Stimulated activated memory B cell treated with anti-CD40 and anti-IgM and Interleukin-4, amounts not matched to agents 10 μg/mL and 1 μg/mL and 100 μg/mL, for 72 hours (primary cell): ENCODE measurements at places on chromosomes 2 and 18.

- no peak overlapping the region for H3K27ac ChIP-seq
- H3K4me1 ChIP-seq = peaks cover 6% of the 10 kb centered on the region
- no peak overlapping the region for H3K4me3 ChIP-seq
- peaks cover 67% of the 10 kb centered on the region for H3K36me3 ChIP-seq
- ATAC-seq = no peak
These were observed 94.4 kb downstream of the EIPR1 start for GRCh38 chr2:3283206-3283605.

DNA sequence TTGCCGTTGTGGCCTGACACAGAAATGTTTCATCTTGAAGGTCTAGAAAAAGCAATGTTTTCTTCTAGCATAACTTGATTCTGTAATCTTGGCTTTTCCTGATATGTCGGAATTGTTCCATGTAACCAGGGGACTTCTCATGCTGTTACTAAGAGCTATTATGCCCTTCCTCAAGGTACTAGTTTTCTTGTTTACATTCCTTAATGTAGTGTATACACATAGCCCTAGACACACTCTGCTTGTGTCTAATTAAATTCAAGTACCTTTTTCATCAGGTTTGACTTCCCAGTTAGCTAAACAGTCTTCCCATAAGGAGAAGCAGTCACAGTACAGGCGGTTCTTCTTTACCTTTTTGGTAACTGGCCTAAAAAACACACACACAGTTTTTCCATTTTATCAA lies 122.8 kb upstream of the MSH6 start:
- H3K27me3 ChIP-seq = no peaks in the 10 kb centered on the region
- ATAC-seq = no peak
- H3K36me3 ChIP-seq = no peaks in the 10 kb centered on the region

DNA sequence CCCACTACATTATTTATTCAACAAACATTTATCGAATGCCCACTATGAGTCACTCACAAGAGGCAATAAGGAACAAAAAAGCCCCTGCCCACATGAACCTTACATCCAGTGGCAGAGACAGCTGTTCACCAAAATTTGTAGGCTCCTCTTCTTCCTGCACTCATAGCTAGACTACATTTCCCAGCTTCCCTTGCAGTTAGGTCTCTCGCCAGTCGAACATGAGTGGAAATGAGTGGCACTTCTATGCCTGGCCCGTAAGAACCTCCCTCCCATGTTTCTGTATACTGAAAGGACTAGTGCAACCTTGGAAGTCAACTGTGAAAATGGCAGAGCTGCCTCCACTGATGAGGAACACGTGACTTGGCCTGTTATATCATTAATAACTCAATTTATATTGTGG lies 19.4 kb upstream of the NCOA1 start:
- H3K27me3 ChIP-seq = no peaks in the 10 kb centered on the region
- no peak overlapping the region for H3K4me3 ChIP-seq
- H3K4me1 ChIP-seq = no peaks in the 10 kb centered on the region
- no peak for ATAC-seq

DNA sequence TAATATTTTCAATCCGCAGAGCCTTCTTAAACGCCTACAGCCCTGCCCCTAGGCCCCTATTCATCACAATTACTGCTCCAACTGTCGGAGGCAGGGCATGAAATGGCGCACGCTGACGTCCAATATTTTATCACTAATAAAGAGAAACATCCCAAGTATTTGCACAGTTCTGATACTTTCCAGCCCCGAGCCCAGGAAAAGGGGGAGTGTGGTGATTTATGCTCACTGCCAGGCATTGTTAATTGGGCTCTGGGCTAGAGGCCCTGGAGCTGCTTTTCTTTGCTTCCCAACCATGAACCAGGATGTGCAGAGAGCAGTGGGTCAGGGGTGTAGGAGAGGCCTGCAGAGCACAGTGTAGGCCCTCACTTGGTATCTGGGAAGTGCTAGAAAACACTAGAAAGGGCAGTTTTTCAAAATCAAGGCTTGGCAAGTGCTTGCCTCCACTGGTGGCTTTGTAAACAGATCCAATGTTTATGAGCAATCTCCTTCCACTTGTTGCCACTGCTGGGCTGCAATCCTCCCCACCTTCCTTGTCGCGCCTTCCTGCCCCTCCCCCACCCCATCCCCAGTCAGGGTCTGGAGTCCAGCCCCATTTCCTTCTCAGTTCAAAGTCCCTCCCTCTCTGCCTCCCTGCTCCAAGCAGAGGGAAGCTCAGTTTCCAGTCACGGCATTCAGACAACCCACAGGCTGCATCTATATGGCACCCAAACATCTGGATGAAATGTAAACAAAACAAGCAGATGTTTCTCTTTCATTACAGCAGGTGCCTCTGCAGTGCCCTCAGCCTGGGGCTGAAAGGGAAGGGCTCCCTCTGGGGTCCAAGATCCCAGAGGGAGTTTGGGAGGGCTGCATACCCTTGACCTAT lies 83.9 kb upstream of the PKDCC start:
- no peak for ATAC-seq
- no peaks in the 10 kb centered on the region for H3K4me1 ChIP-seq
- no peaks in the 10 kb centered on the region for H3K36me3 ChIP-seq

- no peak overlapping the region for H3K27ac ChIP-seq
- no peak overlapping the region for H3K4me3 ChIP-seq
- no peaks in the 10 kb centered on the region for H3K4me1 ChIP-seq
- no peak for ATAC-seq
- H3K27me3 ChIP-seq = peaks cover 61% of the 10 kb centered on the region
These were observed 450.8 kb downstream of the DLGAP1 start for GRCh38 chr18:4004183-4004829.

- H3K27me3 ChIP-seq = peaks cover 21% of the 10 kb centered on the region
- H3K4me1 ChIP-seq = no peaks in the 10 kb centered on the region
- no peaks in the 10 kb centered on the region for H3K36me3 ChIP-seq
- ATAC-seq = peak; percentile 31
These were observed 139.8 kb downstream of the RNF152 start for GRCh38 chr18:61752973-61753372.

DNA sequence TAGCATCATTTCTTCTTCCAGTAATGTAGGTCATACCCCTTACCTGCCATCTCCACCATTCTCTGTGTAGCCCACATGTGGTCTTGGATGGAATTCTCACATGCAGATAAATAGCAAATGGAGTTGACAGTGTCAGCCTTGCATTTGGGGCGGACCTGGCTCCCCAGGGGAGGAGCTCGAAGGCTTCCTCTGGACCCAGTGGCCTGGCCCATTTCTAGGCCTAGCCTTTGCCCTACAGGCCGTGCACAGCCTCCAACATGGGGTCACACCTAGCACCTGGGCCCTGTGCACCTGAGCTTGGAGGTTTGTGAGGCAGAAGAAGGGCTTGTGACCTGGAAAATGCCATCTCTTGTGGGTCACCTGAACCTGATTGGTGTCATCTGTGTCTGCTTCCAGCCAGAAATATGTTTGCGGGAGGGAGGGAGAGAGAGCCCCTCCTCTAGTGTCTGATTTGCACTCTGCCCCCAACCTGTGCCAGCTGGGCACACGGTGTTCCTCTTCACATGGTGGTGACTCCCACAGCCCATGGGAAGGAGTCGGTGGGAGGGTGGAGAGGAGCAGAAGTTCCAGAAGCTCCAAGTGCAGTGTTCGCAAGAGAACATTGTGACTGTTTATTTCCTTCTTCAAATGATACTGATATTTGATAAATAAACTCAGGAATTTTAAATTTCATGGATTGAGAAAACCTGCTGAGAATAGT lies 33.0 kb downstream of the ITGB1BP1 start:
- H3K27ac ChIP-seq = no peak overlapping the region
- no peaks in the 10 kb centered on the region for H3K27me3 ChIP-seq
- H3K36me3 ChIP-seq = no peaks in the 10 kb centered on the region
- no peak for ATAC-seq

DNA sequence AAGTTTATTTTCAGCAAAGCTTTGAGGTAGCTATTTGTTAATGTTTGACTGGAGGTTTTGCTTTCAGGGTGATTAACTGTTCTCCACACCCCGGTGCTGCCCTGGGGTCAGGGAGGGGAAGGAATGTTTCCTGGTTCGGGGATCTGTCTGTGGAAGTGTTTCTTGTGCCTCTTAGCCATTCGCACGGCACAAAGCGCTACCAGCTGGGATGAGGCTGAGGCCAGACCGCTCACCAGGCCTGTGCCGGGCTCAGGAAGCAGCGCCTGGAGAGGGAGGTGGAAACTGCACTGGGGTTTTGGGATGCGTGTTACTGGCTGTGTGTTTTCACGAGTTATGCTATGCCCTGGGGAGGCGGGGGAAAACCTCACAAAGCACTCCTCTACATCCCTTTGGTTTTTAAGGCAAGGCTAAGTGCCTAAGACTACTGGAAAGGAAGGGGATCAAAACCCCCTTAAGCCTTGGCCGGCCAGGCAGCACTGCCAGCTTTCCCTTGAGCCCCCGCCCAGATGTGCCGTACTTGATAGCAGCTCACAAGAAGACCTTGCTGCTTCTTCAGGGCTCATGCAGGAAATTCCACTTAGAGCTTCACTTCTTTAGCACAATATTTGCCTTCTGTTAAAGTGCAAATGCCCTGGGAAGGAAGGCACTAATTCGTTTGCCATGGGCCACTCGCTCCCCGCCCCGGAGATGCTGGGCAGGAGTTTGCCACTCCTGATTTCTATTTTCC lies 65.7 kb upstream of the CNGA3 start:
- H3K27ac ChIP-seq = no peak overlapping the region
- ATAC-seq = no peak
- H3K4me3 ChIP-seq = no peak overlapping the region
- H3K4me1 ChIP-seq = no peaks in the 10 kb centered on the region
- peaks cover 48% of the 10 kb centered on the region for H3K27me3 ChIP-seq

- H3K4me1 ChIP-seq = peaks cover 47% of the 10 kb centered on the region
- peaks cover 6% of the 10 kb centered on the region for H3K36me3 ChIP-seq
- H3K27ac ChIP-seq = no peak overlapping the region
These were observed 26.2 kb downstream of the ATAD2B start for GRCh38 chr2:23900541-23901322.

DNA sequence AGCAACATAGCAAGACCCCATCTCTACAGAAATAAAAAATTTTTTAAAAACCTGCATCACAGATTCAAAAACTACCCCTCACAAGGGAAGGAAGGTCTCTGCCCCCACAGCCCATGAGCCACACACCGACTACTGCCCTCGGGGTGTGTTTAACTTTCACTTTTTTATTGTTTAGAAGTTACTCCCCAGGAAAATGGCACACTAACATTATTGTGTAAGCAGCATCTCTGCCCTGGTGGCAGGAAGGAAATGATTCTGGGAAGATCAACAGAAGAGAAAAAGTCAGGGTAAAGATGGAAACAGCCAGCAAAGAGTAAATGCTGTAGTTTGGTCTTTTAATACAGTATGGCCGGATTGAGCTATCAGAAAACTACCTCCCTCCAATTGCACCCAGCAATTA lies 21.9 kb downstream of the TRABD2A start:
- H3K27ac ChIP-seq = no peak overlapping the region
- no peaks in the 10 kb centered on the region for H3K36me3 ChIP-seq
- ATAC-seq = no peak
- no peak overlapping the region for H3K4me3 ChIP-seq

DNA sequence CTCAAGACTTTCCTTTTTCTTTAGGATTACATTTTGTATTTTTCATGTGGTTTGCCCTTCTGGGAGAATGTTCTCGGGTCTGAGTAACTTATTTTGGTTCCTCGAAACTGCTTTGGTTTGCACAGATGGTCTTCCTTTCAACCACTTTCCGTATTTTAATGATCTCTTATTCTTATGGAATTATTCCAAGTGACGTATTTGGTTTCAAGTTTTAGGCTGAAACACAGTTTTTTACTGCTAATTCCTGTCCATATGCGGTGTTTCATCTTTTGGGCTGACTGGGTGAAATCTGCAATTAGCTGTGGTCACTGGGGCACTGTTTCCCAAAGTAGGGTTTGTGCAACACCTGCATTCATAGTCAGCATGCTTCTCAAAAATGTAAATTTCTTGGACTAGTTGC lies 122.7 kb downstream of the CAPN13 start:
- H3K4me1 ChIP-seq = peaks cover 8% of the 10 kb centered on the region
- no peak overlapping the region for H3K27ac ChIP-seq
- no peak for ATAC-seq
- H3K36me3 ChIP-seq = no peaks in the 10 kb centered on the region
- no peak overlapping the region for H3K4me3 ChIP-seq

GRCh38 chr18:7084080-7085065 lies 33.2 kb downstream of the LAMA1 start:
- no peaks in the 10 kb centered on the region for H3K36me3 ChIP-seq
- H3K27ac ChIP-seq = no peak overlapping the region
- H3K27me3 ChIP-seq = no peaks in the 10 kb centered on the region

DNA sequence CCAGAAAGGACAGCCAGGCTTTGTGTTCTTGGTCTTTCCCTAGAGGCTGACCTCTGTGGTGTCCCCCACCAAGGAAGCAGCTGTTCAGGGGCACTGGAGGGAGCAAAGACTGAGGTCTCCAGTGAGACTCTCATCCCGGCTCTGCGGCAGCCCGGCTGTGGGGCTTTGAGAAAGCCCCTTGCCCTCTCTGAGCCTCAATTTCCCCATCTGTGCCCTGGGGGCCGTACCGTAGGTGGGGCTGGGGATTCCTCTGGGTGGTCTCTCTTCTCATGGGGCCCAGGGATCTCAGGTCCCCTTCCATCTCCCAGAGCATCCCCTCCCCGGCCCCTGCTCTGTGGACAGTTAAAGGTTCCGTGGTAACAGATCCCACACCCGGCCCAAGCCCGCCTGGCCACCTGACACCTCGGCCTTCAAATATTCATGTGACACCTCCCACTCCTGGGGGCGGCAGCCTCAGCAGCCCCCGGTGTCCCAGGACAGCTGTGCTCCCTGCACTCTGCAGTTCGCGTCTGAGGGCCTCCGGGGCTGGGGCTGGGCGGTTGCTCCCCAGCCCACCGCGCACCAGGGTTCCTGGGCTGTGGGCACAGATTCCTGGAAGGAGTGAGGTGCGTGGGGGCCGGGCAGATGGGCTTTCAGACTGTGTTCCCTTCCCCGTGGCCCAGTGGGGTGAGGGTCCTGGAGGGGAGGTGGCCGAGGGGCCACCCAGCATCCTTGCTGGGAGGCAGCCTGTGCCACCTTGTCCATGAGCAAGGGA lies 15.1 kb upstream of the KLHL30 start:
- H3K4me3 ChIP-seq = no peak overlapping the region
- no peaks in the 10 kb centered on the region for H3K27me3 ChIP-seq
- no peak overlapping the region for H3K27ac ChIP-seq
- H3K36me3 ChIP-seq = no peaks in the 10 kb centered on the region

DNA sequence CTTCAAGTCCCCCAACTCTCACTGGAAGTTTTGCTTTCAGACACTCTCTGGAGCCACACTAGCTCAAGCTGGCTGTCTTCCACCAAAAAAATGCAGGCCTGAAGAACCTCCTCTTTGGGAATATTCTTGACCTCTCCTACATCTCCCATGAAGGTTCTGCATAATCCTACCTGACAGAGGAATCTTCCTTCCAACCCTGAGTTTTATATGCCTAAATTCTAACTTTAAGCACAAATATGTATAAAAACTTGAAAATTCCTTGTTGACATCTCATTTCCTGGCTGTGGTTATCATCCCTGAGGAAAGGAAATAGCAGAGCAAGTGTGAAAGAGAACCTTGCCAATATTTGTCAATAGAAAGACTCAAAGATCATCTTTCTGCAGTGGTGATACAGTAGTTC lies 249.0 kb downstream of the LPIN1 start:
- no peaks in the 10 kb centered on the region for H3K27me3 ChIP-seq
- H3K4me3 ChIP-seq = no peak overlapping the region
- no peak overlapping the region for H3K27ac ChIP-seq
- peaks cover 19% of the 10 kb centered on the region for H3K4me1 ChIP-seq
